Skeletal muscle cell (primary cell): ENCODE measurements at places on chromosomes 4 and X.

DNA sequence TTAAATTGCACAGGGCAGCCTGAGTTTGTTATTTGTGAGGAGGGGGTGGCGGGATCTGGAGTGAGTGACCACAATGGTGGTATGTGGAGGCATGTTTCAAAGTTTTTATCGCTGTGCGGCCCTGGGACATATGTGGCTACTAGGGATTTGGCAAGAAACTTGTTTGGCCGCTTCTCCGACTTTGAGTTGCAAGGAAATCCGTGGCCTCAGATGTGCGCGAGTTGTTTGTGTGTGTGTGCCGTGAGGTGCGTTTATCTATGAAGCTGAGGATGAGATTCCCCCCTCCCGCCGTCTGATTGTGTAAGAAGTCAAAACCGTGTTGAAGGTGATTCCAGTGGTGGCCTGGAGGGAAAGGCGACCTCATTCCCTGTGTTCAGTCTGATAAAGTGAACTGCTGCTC, 1.4 kb downstream of the JADE3 start:
- DNase-seq = no peak

DNA sequence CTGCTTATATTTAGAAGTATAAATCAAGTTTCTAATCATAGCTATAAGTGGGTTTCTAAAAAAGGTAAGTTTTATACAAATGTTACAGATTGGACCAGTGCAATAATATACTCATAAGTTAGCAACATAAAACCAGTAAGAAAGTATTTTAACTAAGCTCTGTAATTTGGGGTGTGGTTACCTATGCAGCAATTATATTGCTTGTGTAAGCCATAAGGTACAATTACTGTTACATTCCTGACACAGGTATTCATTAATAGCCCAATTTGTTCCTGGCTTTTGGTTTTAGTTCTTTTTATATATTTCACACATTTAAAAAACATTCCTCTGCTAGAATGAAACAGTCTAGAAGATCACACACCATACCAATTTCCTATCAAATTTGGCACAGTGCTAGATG, 115.1 kb downstream of the FRYL start:
- no peak for DNase-seq

DNA sequence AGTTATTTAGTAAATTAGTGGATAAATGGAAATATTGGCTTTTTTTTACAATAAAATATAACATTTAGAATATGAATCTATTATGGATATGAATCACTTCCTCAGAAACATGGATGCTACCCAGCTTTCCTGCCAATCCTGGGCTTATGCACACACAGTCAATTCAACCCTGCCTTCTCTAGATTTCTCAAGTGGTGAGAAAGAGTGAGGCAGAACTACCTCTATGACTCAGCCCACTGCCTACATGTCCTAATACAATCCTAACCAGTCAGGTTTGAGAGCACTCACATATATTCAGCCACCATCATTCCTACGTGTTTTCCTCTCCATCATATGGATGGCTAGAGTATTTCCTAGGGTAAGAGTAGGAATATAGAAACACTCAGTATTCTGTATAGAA, 91.1 kb upstream of the ANKRD50 start:
- peak; percentile 16 for DNase-seq

DNA sequence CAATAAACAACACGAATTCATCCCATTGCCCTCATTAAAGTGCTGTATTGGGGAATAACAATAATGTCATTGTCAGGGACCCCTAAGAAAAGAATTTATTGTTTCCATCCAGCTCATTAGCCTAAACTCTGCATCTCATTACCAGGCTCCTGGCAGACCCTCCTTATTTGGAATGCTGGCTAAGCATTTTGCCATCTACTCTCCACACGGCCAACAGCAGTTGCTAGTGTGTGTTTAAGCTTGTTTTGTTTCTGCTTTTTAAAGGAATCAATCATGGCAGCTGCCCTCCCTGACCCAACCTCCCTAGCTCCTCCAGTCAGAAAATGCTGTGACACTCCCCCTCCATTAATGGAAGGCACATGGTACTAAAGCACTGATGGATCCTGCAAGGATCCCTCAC, 43.5 kb downstream of the GATB start:
- DNase-seq = no peak

- DNase-seq = no peak
Observed at GRCh38 chr4:74490736-74491135, 45.8 kb downstream of the AREG start.

- DNase-seq = no peak
Observed at GRCh38 chr4:37562592-37562991, 123.6 kb downstream of the RELL1 start.

DNA sequence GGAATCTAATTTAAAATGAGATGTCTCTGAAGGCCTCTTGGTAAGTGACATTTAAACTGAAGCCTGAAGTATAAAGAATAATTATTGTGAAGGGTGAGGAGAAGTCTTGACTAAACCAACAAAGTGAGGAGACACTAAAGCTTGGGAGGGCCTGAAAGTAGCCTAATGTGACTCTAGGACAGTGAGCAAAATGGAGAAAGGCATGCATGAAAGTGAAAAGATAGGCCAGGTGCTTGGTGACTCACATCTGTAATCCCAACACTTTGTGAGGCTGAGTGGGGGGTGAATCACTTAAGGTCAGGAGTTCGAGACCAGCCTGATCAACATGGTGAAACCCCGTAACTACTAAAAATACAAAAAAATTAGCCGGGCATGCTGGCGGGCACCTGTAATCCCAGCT, 46.9 kb upstream of the SMARCAD1 start:
- DNase-seq = no peak
